Stomach (tissue), 19 donors: ENCODE measurements at places on chromosomes 2 and 18. TPM values are rescaled to one million over a fixed set of nuclear protein-coding genes. Genes with fewer than 3 reads are reported as not detected.

The MYO7B gene
- polyA plus RNA-seq: 0.46 TPM

The KYNU gene
- 3.9 TPM for polyA plus RNA-seq

GRCh38 chr2:109195193-109196045 lies 66.4 kb downstream of the SH3RF3 start:
- no peak for DNase-seq

The CIB4 gene
- 1.8 TPM for polyA plus RNA-seq

GRCh38 chr2:90076311-90076710 lies 1384.8 kb downstream of the RPIA start:
- no peak for DNase-seq

The TMEM37 gene
- polyA plus RNA-seq: 16.4 TPM

DNA sequence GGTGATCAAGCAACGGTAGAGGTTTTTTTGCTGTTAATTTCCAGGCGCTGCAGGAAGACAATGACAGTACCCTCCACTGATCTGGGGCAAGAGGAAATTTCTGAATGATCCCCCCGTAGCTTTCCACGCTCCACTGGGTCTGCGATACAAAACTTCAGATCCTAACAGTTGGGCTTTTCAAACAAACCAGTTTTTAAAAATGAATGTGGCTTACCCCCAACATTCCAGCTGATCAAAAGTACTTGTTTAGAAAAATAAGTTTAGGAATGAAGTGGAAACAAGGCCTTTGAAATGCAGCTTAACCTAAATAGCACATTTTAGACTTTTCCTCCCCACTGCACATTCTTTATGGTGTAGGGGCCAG lies 5.7 kb downstream of the ZFP36L2 start:
- DNase-seq: no peak

GRCh38 chr2:160039166-160039903 lies 23.1 kb downstream of the PLA2R1 start:
- no peak for DNase-seq

DNA sequence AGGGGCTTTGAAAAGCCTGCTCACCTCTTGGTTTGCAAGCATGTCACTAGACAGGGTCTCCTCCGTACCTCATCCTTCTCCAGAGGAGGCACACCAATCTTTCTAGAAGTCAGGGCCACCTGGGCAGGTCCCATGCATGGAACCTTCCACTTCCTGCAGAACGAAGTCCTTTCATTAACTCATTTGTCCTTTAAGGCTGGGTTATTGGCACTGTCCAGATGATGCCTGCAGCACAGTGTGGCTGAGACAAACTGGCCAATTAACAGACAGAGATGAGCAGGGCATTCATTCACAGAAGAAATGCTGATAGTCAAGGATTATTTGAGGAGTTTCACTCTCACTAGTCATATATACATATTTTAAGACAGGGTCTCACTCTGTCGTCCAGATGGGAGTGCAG lies 245.3 kb downstream of the TFCP2L1 start:
- DNase-seq: no peak

- no peak for DNase-seq
These were observed 297.0 kb downstream of the BCL2 start for GRCh38 chr18:63022429-63023022.

GRCh38 chr2:203914546-203915182 lies 21.9 kb upstream of the ICOS start:
- DNase-seq: no peak

The FAM161A gene
- polyA plus RNA-seq: 2.5 TPM

The SH3RF3 gene
- polyA plus RNA-seq: 4.3 TPM

- DNase-seq: peak; percentile 32
These were observed at the start of gene DLGAP1 for GRCh38 chr18:4455113-4455811. Gene DLGAP1 (minus strand): TSS chr18:4455307.

- DNase-seq: no peak
These were observed 237.5 kb downstream of the PHLPP1 start for GRCh38 chr18:62952807-62953206.

DNA sequence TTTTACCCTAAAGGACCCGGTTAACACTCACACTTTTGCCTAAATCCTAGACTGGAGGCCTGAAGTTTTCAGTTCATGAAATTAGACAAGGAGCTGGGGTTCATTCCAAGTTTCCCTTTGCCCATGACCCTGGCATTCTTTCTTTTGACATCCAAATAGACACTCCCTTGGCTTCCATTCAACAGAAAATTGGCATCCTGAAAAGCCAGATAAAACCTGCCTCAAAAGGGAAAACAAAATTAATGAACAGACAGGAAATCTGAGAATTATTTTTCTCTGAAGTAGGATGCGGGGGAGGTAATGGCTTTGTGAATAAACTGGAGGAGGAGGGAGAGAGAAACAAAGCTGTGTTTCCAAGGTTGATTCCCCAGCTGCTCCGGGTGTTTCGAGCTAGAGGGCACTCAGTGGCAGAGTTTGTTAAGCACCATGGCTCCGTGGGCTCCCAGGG lies 41.0 kb downstream of the SPP2 start:
- DNase-seq: peak; percentile 59

The CXCR4 gene
- 20.6 TPM for polyA plus RNA-seq

The PAX8 gene
- 1.1 TPM for polyA plus RNA-seq

The GALNT13 gene
- polyA plus RNA-seq: not detected

The CAPN14 gene
- polyA plus RNA-seq: 0.06 TPM

The TRIM43B gene
- not detected for polyA plus RNA-seq

GRCh38 chr2:170669909-170670308 lies 45.2 kb upstream of the SP5 start:
- DNase-seq: no peak

DNA sequence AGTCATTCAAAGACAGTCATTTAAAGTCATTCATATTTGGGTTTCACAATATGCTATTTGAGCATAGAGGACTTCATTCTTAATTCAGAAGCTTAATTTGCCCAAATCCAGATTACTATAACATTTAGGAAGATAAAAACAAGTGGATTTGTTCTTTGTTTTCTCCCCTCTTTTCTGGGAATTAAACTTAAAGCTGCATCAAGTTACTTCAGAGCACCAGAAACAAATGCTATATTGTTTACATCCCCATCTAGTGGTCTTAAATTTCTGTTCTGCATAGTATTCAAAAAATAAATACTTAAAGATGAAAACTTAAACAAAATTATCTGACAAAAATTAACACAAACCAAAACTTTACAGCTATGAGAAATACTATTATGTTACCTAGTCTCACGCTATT lies 34.7 kb upstream of the MARCHF7 start:
- peak; percentile 19 for DNase-seq

DNA sequence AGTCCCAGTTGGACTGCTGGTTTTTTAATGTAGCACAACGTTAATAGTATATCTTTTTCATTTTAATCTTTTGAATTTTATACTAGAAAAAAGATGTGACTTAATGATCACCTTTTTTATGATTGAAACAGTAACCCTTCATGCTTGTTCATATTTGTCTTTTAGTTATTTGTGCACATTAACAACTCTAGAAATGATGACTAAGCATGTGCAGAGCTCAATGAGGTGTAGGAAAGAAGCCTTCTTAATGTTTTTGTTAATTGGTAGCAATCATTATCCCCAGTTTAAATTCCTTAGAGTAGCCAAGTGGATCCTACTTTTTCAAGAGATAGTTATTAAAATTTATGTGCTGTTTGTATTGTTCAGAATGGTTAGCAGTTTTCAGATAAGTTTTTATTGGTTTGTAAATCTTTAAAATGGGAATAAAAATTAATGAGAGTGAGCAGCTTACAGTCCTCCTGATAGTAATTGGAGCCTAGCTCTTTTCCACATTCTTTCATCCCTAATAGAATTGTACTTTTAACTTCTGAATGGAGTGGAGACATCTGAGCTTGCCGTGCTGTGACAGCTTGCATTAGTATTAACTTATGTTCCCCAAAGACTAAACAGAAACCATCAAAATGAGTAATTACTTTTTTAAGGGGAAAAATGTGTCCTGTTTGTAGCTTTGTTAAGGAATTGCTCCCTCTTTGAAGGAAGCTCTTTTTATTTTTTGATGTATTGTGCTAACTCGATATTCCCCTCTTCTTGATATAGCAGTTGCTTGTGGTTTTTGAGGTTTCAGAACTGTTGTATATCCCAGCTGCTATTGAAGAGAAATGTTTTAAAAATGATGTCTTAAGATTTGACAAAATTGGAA lies 17.3 kb downstream of the PIK3C3 start:
- no peak for DNase-seq

- DNase-seq: no peak
These were observed 185.0 kb downstream of the PRPF40A start for GRCh38 chr2:152532241-152532640.

The WDFY1 gene
- 13.5 TPM for polyA plus RNA-seq

DNA sequence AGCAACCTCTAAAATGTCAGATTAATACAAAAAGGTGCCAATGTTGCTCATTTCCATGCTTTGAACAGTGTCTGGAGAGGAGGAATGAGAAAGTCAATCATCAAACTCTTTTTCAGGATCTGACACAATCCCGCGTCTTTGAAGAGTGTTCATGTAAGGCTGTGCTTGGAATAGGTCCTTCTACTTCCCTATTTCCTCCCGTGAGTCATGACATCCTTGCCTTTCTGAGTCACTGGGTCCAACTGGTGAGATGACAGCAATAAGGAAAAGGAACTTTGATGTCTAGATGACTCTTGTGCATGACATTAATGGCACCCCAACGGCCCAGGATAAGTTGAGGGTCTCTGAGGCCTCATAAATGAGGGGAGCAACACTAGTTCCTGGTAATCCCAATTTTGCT lies 109.0 kb upstream of the CELF4 start:
- no peak for DNase-seq

GRCh38 chr2:219959471-219959870 lies 332.0 kb downstream of the SLC4A3 start:
- no peak for DNase-seq

GRCh38 chr18:36212301-36213171 lies 25.2 kb downstream of the MOCOS start:
- no peak for DNase-seq

GRCh38 chr2:58140508-58141072 lies 94.0 kb downstream of the VRK2 start:
- peak; percentile 3 for DNase-seq

DNA sequence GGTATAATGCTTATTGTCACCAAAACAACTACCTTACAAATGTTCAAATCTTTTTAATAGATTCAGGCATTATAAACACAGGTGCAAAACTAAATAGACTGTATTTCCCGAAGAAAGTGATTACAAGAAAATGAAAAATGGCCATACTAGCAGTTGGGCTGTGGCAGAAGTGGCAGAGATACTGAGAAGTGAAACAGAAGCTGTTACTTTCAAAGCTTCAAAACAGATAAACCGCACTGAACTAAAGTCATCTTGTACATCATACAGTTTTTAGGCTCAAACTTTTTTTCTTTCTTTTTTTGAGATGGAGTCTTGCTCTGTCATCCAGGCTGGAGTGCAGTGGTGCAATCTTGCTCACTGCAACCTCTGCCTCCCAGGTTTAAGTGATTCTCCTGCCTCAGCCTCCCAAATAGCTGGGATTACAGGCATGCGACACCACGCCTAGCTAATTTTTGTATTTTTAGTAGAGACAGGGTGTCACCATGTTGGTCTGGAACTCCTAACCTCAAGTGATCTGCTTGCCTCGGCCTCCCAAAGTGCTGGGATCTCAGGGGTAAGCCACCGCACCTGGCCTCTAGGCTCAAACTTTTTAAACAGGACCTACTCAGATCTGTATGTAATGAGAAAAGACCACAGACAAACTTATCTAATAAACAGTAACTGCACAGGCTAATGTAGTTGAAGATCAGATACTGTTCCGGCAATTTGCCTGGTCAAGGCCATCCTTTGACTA lies 77.9 kb upstream of the SATB2 start:
- no peak for DNase-seq

DNA sequence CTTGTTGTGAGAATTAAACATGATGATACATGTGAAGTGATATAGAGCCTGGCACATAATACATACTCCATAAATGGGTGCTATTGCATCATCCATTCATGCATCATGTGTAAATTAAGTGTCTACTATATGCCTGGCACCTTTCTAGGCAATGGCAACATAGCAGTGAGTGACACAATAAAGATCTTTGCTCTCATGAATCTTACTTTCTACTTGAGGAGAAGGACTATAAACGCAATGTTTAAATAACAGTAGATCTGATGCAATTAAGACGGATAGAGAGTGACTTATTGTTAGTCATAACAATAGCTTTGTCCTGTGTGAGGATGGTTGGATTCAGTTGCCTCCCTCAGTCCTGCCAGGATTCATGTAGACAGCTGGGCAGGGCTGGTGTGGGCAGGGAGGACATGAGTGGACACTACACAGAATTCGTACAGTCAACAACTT lies 88.4 kb upstream of the NPAS2 start:
- DNase-seq: no peak
